Lung microvascular endothelial cell (primary cell): ENCODE measurements at places on chromosomes 6 and 20. TPM values are rescaled to one million over a fixed set of nuclear protein-coding genes. Genes with fewer than 3 reads are reported as not detected.

DNA sequence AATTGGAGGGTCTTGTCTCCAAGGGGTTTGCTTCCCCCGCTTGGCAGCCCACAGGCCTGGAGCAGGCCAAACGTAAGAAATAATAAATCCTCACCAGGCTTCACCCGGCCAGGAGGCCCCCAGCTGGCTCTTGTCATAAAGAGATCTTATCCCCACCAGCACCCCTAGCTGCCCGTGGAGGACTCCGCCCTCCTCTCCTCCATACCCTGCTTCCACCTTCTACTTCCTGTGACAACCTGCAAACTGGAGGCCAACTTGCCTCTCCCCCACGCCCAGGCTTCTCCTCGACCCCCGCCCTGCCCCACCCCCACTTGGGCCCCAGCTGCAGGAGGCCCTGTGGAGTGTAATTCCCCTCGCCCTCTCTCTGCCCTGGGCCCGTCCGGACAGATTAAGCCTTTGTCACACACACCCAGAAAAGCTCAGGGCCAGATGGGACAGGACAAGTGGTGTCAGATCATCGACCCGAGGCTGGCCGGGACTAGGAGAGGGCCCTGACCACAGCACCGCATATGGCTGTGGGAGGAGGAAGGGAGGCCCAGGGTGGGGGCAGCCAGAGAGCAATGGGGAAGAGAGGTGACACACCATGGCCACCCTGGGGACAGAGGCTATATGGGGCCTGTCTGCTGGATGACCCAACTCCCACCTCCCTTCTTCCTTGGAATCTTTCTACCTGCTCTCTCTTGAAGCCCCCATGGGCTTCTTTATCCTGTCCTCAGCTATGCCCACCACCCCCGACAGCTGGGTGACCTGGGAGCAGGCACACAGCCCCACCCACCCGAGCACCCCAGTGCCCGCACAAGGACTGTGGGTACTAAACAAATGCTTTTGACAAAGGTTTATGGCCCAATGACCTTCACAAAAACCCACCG lies 3.9 kb downstream of the NOL4L start:
- no peak for DNase-seq

DNA sequence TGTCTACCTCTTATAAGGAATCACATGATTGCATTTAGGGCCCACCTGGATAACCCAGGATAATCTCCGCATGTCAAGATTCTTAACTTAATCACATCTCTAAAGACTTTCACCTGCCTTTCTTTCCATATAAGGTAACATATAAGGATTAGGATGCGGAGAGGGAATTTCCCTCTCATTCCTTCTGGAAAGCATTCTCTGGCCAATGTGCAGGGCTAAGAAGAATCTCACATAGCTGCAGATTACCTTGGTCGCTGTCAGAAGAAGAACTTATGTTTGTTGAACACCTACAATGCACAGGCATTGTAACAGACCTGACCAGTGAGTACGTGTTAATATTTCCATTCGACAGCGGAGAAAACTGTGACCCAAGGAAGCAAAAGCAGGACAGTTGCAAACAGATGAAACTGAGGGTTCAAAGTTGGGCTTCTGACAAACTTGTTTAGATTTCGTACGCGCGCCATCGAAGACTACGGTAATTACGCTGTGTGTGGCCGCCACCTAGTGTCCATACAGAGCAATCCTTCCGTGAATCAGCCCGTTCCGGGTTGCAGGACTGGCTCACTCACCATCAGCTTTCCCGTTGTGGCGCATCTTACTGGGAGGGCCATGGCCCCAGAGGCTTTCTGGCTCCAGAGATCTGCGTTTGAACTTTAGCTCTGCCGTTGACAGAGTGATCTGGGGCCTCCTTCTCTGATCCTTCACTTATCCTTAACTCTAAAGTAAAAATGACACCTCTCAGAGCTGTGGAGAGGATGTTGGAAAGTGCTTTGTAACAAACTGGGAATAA lies 9.5 kb downstream of the C20orf202 start:
- DNase-seq = peak; percentile 84

TTPAL gene
- total RNA-seq = 2.6 and 2.8 TPM in 2 replicates

DNA sequence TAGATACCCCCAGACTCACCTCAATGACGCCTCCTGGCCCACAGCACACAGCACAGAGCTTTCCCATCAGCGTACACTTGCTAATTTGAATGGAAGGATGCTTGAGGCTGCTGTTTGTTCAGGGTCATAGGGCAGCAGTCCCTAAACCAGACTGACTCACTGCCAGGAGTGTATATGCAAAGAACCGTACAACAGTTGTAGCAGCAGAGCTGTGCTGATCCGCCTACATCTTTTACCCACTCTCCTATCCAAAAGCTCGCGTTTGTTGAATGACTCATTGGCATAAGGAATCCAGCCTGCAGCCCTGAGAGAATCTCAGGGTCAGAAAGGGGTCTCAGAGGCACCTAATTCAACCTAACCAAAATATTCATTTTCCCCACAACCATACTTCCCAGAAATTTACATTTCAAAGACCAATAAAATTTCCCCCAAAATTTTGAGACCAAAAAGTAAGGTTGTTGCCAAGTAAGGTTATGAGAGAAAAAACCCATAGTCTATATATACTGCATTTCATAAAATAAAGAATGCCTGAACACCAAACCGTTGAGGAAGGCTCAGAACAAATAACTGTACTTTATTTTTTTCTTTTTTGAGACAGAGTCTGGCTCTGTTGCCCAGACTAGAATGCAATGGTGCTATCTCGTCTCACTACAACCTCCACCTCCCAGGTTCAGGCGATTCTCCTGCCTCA lies 35.3 kb upstream of the CCND3 start:
- peak; percentile 60 for DNase-seq

LY6G5C gene
- 1.4 and 1.7 TPM in 2 replicates for total RNA-seq

- DNase-seq = no peak
Measured at GRCh38 chr20:50735813-50736212, 4.4 kb downstream of the PARD6B start.

IER3 gene
- 72.6 and 148 TPM in 2 replicates for total RNA-seq

- no peak for DNase-seq
Measured at GRCh38 chr20:11112832-11113231, 439.0 kb upstream of the JAG1 start.

DNA sequence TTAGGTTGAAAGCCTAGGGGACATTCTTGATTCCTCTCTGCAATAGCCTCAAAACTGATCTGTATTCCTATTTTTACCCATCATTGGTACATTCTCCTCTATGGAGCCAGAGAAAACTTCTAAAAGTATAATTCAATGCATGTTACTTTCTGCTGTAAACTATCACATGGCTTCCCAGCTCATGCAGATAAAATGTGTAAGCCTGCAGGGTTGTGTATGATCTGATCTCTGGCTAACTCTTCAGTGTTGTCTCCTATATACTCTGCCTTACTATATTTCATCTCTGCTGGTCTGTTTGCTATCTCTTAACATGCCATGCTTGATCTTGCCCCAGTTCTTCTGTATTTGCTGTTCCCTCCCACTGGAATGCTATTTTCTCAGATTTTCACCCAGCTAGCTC lies 323.3 kb upstream of the RSPO3 start:
- no peak for DNase-seq
